ENCODE measurements at places on chromosomes 2 and 18.
A peak's percentile ranks its signal among the peaks of the same experiment; 100 is the strongest.

GRCh38 chr2:42566837-42567321 is 1.6 kb upstream of the MTA3 start:
- no peak for DNase-seq

GRCh38 chr18:52888014-52888413 is 548.0 kb downstream of the DCC start:
- DNase-seq = no peak

DNA sequence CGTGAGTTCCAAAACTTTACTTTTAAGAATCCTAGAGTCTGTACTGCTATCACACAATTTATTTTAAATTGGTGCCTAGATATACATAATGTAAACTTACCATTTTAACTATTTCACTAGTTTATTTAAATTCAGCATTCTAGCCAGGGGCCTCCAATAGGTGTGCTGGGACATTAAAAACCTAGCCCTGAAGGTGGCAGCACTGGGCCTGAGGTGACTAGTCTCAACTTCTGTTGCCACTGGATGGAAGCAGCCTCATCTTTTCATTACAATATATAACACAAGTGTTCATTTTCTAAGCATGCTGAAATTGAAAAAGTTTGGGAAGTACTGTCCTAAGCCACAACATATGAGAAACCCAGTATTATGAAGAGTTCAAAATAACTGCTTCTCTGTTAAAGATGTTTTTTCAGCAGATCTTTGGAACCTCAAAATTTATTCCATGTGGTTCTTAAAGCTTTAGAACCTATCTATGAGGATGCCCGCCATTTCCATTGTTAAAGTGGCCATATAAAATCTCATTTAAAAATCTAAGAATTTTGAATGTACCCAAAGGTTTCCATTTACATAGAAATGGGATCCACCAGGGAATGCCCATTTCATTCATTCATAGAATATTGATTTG is 2.9 kb upstream of the RBBP8 start:
- peak; percentile 67 for DNase-seq

DNA sequence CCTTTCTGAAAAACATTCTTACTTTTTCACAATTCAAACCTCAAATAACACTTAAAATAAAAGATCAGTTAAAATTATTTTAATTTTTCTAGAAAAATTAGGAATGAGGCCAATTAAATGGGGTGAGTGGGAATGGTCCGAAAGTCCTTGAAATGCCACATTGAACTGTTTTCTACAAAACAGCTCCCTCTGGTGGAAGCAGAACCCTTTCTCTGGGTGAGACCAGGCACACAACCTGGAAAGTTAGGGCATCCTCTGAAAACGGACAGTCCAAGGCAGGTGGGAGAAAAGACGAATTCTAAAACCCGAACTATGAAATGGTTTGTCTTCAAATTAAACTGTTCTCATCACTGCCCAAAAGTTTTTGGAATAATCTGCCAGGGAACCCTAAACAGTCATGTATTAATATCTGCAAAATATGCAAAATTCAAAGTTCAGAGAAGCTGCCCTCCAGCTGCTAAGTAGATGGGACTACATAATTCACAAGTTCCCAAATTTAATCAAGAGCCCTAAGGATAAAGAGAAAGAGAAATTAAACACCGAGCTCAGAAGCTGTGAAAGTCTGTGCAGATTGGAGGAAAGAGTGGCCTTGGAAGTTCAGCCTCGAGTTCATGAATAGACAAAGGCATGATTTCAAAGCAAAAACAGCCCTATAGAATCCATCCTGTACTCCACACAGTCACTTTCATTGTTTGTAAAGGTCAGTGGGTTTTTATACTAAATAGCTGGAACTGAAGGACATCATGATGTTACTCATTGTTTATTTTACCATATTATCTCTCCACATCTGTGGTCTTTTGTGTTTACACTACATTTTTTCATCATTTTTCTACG is 108.3 kb downstream of the PIEZO2 start:
- DNase-seq = peak; percentile 37

- DNase-seq = no peak
Measured at GRCh38 chr2:38708900-38709566, 42.1 kb downstream of the SRSF7 start.

GRCh38 chr18:21330122-21330701 is 88.2 kb downstream of the GREB1L start:
- DNase-seq = no peak

- no peak for DNase-seq
Measured at GRCh38 chr2:83565181-83565580, 893.9 kb downstream of the SUCLG1 start.

GRCh38 chr2:188969236-188969635 is 4.9 kb upstream of the COL3A1 start:
- DNase-seq = no peak
